Putamen (tissue), 1 donor: ENCODE measurements at places on chromosomes 7 and 10.

DNA sequence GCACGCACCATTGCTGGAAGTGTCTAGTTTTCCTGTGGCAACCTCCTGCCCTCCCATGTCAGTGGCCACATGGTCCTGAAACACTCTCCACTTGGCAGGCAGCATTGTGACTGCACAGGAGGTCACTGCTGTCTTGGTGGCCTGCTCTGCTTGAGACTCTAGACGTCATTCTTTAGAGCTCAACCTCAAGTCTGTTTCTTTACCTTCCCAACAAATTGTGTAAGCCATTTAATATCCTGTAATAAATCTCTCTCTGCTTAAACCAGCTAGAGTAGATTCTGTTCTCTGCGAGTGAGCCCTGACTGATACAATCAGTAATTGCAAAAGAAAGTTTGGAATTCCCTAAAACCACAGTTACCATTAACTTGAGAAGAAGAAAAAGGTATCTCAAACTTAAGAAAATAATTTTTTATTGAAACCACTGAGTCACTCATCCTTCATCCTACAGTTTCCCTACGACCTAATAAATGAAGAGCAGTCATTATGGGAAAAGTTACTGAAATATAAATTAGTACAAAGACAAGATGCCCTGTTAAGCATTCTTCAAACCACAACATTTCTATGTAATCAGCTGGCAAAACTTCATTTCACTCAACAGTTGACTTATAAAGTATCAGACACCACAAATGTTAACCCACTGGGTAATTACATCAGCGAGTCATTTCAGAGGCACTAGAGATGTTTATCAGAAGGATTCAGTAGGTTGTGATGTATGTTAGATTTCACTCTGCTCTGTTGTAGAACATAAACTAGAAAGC, 18.0 kb downstream of the SLC25A13 start:
- DNase-seq = no peak

GRCh38 chr10:43172645-43173044, 34.4 kb downstream of the CSGALNACT2 start:
- DNase-seq = no peak

DNA sequence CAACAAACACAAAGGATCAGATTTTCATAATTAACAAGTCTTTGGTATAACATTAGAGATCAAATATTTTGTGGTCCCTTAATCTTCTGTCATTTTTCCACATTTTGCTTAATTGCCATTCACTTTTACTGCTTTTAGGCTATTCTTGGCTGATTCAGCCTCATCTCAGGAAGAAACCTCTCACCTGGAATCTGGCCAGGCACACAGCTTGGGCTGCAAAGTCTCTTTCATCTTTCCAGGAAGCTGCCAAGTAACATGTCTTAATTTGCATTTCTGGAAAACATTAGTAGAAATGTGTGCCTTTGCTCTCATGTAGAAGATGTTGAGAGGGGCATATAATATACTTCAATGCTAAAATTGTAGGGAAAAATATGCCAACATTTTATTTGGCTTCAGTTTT, 174.2 kb upstream of the STEAP4 start:
- peak; percentile 36 for DNase-seq

DNA sequence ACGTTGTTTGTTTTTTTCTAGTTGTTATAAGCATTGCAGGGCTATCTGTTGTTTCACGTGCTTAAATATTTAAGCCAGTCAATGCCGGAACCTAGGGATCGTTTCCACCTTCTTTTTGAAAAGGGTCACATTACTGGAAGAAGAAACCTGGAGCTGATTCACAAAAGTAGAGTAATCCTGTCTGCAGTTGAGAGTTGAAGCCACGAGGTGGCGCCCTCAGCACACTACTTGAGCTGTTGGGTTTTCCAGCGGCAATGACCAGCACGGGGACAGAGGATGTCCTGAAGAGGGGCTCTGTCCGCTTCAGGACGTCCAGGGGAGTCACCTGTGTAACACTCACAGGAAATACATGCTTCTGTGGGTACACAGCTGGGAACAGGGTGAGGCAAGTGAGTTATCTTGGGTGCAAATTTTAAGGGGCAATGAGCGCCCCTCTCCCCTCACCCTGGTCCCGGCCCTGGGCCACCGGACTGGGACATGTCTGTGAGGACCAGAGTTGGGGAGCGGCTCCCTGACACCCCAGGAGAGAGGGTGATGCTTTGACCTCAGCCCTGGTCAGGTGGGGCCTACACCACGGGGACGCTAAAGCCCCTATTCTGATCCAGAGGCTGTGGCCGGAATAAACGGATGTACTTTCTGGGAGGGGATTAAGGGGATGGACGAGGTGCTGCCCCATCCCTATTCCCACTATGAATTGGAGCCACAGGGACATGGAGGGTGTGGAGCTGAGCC, 26.3 kb upstream of the WDFY4 start:
- DNase-seq = peak; percentile 39

- DNase-seq = no peak
Measured at GRCh38 chr7:144656965-144657517, 178.8 kb downstream of the TPK1 start.

DNA sequence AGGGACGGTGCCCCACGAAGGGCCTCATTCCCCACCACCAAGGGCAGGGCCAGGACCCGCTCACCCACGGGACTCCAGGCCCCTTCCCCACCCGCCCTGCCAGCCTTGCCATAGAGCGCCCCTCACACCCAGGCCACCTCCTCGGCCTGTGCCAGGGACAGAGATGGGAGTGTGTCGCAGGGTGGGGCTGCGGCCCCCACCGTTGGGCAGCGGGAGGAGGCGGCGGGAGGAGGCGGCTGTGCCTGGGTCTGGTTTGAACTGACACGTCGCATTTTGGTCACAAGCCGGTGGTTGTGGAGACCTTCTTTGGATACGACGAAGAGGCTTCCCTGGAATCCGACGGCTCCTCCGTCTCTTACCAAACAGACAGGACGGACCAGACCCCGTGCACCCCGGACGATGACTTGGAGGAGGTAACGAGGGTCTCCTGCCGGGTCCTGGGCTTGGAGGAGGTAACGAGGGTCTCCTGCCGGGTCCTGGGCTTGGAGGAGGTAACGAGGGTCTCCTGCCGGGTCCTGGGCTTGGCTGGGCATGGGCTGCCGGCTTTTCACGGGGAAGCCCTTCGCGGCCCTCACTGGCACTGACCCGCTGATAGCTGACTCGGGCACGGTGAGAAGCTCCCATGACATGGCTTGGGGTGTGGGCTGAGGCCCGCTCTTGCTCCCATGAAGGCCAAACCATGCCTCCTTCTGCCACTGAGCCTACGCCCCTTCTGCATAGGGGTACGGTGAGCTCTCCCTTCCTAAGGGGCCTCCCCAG, 46.4 kb upstream of the DPYSL4 start:
- no peak for DNase-seq

- no peak for DNase-seq
Measured at GRCh38 chr10:59805014-59805413, 51.8 kb upstream of the MRLN start.

GRCh38 chr10:125472010-125472607, 210.9 kb downstream of the TEX36 start:
- peak; percentile 18 for DNase-seq

GRCh38 chr10:3330663-3331062, 158.1 kb upstream of the PITRM1 start:
- no peak for DNase-seq

GRCh38 chr10:78829565-78829964, 239.2 kb upstream of the ZMIZ1 start:
- no peak for DNase-seq

- DNase-seq = no peak
Measured at GRCh38 chr7:46990761-46991160, 591.1 kb downstream of the TNS3 start.

- DNase-seq = no peak
Measured at GRCh38 chr7:133769668-133770067, 357.5 kb upstream of the LRGUK start.

DNA sequence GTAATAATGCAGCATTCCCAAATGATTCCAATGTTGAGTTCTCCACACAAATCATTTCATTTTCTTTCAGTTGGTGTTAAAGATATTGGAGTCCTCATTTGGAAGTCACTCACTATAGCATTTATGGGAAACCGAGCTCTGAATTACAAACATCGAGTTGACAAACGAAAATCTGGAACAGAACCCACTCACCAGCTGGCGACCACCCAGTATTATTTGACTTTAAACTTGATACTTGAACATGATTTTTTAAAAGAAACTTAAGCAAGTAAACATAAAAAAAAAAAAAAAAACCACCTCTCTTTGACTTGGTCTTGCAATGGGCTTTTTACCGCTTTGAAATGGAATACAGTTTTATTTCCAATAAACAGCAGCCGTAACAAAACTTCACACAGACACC, 576.6 kb upstream of the C7orf33 start:
- DNase-seq = no peak

- no peak for DNase-seq
Measured at GRCh38 chr7:140915935-140916555, 8.7 kb downstream of the BRAF start.

- DNase-seq = no peak
Measured at GRCh38 chr10:132937861-132938260, 4.5 kb downstream of the CFAP46 start.

- DNase-seq = no peak
Measured at GRCh38 chr7:140048138-140048537, 14.6 kb downstream of the PARP12 start.

GRCh38 chr7:123292227-123292626, 92.5 kb upstream of the SLC13A1 start:
- DNase-seq = no peak

DNA sequence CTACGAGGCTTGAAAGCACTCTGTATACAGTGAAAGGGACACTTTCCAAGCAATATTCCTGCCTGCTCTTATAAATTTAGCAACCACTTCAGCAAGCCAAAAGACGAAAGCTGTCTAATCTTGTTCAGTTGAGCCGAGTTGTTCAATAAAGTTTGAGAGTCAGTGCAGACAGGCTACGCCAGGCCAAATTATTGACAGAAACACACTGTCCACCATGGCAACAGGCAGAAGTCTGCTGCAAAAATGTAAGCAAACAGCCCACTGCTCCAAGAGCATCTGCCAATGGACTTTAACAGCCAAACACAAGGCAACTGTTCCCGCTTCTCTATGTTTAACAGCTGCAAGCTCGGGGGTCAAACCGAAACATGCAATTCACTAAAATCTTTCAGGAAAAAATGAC, 85.7 kb downstream of the GLI3 start:
- DNase-seq = peak; percentile 36

- DNase-seq = peak; percentile 10
Measured at GRCh38 chr7:104444017-104444416, 115.6 kb downstream of the LHFPL3 start.

DNA sequence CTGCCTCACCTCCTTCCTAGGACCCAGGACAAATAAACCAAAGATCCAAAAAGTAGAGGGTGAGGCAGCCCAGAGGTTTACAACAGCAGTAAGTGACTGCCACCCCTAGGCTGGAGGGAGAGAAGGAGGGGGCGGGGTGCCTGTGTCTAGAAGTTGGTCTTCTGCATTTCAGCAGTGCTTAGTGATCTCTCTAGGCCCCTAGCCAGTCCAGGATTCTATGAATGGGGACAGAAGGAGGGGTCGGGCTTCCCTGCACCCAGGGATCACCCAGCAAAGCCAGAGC, 62.8 kb upstream of the KDM7A start:
- DNase-seq = no peak

DNA sequence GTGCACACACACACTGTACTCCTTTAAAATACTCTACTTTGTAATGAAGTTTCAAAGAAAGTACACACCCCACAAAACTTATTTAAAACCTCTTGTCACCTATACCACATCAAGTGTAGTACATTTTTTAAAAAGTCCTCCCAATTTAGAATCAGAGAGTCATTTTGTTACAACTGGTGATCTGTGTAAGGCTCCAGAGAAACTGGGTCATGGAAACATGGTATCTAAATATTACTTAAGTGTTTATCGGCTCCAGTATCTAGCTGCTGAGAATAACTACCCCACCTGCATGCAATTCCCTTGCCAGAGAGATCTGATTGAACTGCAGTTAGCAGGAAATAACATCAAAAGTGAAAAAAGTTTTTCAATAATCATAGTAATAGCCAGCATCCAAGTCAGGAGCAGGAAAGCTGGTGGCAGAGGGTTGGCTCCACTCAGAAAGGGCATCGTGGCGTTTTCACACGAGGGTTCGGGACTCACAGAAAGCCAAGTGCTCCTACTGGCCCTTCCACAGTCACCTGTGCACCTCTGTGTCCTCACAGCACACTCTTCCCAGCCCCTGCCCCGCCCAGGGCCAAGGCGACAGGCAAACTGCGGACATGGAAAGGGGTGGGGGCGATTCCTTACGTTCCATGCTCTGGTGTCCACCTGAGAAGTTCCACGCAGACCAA, 6.5 kb downstream of the RGS10 start:
- DNase-seq = no peak

- DNase-seq = no peak
Measured at GRCh38 chr7:90402785-90403173, 482 bp upstream of the CLDN12 start.

DNA sequence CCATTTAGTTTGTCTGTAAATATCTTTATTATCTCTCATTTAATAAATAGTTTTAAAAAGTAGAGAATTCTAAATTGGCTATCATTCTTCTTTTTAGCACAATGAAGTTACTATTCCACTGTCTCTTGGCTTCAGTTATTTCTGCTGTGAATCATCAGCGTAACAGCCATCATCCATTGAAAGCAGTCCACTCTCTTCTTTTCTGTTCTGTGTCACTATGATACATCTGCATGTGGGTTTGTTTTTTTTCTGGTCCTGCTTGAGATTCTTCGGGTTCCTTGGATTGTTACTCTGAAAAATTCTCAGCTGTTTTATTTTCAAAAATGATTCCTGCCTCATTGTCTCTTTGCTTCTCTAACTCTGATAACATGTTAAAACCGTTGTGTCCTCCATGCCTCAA, 52.5 kb downstream of the CSGALNACT2 start:
- DNase-seq = no peak

DNA sequence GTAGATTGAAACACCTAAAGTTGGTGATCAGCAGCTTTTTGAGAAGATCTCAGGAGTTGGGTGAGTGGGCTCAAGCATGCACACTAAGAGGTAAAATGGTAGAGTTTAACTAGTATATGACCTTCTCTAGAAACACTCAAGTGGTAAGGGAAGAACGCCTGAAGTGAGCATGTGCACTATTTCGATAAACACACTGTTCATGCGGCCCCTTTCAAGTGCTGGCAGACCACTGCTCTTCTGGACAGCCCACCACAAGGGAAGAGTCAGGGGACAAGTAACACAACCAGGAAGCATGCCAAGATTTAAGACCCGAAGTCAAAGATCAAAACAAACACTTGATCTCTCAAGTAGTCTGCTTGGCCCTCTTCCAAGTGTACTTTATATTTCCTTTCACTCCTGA, 519.5 kb upstream of the ZWINT start:
- no peak for DNase-seq
